ENCODE measurements at places on chromosomes 6 and 20. TPM values are rescaled to one million over a fixed set of nuclear protein-coding genes. Genes with fewer than 3 reads are reported as not detected.

Gene IP6K3
- total RNA-seq, result not detected

DNA sequence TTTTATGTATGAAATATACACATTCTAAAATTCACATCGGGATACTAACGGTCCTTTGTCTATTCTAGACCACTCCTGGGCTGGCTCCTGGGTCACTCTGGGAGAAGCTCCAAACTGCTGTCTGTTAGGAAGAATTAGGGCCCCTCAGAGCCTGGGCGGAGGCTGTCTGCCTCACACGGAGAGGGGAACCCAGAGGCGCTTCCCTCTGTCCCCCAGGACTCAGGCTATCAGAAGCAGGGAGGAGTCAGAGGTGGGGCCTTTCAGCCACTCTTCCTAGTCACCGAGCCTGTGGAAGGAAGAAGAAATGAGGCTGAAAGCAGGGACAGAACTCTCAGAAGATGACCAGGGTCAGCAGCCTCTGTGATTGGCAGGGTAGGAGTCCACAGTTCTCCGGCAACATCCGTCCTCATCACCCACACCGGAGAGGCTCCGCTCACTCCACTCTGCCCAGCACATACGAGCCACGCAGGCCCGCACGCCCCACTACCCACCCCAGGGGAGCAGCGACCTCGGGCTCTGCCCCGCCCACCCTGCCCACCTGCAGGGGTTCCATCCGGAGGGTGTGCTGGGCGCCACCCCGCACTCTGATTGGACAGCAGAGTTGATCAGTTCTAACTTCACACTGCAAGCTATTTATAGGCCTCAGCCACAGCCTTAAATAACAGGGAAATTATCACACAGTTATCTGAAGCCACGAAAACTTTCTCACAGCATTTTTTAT is 182.1 kb upstream of the AFDN start:
- DNase-seq, result no peak

DNA sequence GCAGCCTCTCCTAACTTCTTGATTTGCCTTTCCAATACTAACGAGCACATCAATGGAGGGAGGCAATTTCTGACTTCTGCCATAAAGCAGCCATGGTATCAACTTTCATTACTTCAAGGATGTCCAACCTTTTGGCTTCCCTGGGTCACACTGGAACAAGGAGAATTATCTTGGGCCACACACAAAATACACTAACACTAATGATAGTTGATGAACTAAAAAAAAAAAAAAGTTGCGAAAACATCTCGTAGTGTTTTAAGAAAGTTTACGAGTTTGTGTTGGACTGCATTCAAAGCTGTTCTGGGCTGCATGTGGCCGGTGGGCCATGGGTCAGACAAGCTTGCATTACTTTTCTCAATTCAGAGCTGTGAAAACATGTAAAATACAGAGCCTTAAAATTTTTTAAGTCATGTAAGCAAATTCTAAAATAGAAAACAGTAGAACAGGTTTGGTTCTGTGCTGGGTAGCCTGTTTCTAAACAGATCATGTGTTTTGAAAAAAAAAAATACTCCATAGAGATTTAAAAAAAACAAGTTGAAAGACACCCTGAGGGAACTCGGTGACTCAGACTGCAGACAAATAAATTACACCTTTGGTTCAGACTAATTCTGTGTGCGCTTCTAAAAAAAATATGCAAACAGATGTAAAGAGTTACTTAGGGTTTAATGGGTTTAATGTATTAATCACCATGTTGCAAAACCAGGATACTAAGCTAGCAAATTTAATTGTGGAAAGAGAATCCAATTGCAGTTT is 43.6 kb upstream of the SLC22A23 start:
- DNase-seq, result peak; percentile 95

DNA sequence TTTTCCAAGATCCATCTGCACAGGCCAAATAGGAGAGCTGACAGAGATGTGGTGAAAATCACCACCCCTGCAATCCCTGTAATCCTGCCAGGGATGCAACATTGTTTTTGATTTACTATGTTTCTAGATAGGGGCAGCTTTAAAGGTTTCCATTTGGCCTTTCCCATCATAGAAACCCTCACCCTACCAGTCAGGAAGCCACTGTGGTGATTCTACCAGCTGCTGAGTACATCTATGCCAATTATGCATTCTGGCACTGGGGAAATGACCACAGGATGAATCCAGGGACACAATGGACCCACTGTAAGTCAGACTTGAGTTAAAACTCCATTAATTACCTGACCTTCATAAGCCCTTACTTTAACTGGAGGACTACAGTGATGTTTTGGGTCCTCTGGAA is 130.4 kb downstream of the TNFRSF21 start:
- peak; percentile 81 for DNase-seq

GRCh38 chr6:22917344-22917743 is 348.0 kb downstream of the HDGFL1 start:
- peak; percentile 20 for DNase-seq

GRCh38 chr6:28711788-28712341 is 186.2 kb downstream of the GPX5 start:
- peak; percentile 47 for DNase-seq

DNA sequence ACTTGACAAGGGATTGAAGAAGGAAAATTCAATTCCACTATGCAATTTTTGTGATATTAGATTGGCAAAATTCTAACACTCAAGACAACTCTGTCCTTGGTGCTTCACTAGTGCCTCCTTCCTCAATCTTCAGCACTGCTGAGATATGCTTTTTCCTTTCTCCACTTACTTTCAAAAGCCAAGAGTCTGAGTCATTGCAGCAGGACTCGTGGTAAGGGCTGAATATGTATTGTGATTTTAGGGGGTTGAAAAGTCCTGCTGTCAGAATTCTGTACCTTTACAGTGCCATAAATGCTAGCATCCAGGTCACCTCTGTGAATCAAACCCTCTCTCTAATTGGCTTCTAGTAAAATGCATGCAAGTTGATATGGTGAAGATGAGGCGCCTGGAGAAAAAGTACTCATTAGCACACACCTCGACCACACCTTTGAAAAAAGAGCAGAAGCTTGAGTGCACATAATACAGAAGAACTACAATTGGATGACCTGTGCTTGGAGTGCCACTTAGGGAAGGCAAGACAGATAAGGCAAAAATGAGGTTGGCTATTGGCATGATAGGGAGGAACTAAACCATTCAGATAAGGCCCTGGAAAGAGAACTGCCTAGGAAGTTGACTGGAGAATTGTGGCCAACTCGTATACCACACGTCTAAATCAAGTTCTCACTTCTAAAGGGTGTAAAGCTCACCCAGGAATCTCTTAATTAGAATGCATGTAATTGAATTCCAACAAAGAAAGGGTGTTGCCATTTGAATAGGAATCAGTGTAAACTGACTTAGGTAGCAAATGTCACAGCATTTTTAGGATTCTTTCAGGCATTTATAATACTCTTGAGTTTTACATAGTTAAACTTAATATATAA is 43.6 kb upstream of the FAM83B start:
- peak; percentile 36 for DNase-seq

Measured in M059J (cell line).